IgD-negative memory B cell (primary cell): ENCODE measurements at places on chromosomes 12 and 14. TPM values are rescaled to one million over a fixed set of nuclear protein-coding genes. Genes with fewer than 3 reads are reported as not detected.

HNF1A gene
- not detected for polyA plus RNA-seq

PRKD1 gene
- polyA plus RNA-seq = 1.0 TPM

GPRC5D gene
- polyA plus RNA-seq = 1.4 TPM

NRXN3 gene
- not detected for polyA plus RNA-seq

COQ10A gene
- polyA plus RNA-seq = 15.1 TPM

RBP5 gene
- not detected for polyA plus RNA-seq

RIC8B gene
- polyA plus RNA-seq = 4.9 TPM

SLCO1B1 gene
- not detected for polyA plus RNA-seq

MYRFL gene
- polyA plus RNA-seq = not detected
